ENCODE measurements at places on chromosomes 1 and 21. TPM values are rescaled to one million over a fixed set of nuclear protein-coding genes. Genes with fewer than 3 reads are reported as not detected.

DNA sequence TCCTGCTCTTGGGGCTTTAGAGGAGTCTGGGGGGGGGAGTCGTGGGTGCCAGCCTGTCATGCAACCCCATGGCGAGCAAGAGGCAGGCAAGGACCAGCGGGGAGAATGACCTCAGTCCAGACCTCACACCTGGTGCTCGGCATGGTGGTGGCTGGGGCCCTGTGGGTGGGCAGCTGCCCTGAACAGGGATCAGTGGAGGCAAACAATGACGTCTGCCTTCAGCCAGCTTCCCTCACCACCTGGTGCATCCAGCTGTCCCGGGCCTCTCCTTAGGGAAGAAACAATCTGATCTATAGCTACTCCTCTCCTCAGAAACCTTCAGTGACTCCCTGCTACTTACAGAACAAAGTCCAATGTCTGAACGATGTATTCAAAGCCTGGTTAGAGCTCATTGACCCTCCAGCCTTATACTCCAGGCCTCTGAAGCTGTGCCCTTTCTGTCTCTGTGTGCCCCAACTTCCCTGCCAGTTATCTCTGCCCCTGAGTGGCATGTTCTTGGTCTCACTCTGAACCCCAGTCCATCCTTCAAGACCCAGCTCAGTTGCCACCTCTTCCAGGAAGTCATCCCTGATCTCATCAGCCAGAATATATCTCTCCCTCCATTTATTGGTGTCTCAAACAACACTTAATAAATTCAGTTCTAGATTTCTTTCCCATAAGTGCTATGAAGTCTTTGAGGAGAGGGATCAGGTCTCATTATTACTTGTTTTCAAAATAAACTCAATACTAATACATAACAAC is 6.6 kb downstream of the PADI2 start:
- no peak for DNase-seq

DNA sequence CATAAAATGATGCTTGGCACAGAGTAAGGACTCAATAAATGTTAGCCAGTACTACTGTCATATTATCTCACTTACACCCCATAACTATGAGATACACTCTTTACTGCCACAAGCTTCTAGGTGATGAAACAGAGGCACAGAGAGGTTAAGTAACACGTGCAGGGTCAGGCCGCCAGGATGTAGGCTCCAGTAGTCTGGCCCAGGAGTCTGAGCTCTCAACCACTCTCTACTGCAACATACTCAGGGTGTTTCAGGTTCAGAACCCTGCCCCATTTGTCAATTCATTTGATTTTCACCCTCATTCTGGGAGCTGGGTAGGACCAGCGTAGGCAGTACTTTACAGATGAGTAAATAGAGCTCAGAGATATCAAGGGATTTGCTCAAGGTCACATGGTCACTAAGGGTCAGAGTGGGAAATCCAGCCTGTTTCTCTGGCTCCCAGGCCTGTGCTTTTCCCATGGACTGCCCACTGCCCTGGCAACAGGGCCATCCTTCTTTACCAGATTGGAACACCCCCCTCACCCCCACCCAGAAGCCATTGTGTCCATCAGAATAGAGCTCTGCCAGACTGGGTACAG is 21.2 kb downstream of the IQGAP3 start:
- no peak for DNase-seq

DNA sequence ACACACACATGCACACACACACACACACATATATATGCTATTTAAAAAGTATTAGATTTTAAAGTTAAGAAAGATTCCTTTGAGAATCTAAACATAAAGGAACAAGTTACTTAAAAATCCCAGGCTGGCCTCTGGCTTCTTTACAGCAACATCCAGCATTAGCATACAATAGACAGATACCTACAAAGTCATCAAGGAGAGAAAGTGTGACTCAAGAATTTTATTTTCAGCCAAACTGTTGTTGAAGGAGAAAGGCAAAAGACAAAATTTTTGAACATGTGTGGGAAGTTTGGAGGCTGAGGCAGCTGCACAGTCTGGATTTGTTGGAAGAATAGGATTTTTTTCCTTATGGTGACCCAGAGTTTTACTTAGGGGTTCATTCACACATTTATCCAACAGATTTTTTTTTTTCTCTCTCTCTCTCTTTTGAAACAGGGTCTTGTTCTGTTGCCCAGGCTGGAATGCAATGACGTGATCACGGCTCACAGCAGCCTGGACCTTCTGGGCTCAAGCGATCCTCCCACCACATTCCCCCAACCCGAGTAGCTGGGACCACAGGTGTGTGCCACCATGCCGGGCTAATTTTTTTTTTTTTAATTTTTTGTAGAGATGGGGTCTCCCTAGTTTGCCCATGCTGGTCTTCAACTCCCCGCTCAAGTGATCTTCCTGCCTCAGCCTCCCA is 24.0 kb upstream of the SPOCD1 start:
- DNase-seq = no peak

LCE2A gene
- polyA plus RNA-seq = not detected

PRXL2B gene
- 35.4 TPM for polyA plus RNA-seq

MYOM3 gene
- 22.1 TPM for polyA plus RNA-seq

All from left kidney (tissue), 8 donors.